ENCODE measurements at places on chromosomes 7 and 10.

DNA sequence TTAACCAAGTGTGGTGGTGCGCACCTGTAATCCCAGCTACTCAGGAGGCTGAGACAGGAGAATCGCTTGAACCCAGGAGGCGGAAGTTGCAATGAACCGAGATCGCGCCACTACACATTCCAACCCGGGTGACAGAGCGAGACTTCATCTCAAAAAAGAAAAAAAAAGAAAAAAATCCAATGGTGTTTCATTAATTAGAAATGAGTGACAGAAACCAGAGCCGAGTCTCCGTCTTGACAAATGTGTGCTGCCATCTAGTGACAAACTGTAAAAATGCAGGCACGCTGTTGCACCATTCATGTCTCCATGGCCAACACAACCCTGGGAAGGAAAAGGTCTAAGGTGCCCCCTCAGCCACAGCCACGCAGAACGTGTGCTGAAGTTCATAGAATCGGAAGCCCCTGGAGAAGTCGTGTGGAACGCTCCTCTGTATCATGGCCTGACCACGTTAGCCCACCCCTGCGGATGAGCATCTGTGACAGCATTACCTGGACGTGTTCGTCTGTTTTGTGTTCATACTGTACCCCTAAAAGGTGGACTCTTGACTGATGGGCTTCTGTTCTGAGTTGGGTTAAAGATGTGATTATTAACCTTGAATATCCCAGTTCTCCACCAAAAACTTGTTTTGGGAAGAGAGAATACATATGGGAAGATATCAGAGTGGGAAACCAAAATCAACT, 94.9 kb downstream of the LYZL2 start:
- peak; percentile 18 for DNase-seq

- no peak for DNase-seq
These were observed 4.5 kb downstream of the HOXA5 start for GRCh38 chr7:27138985-27139333.

GRCh38 chr10:4219901-4220300, 434.9 kb upstream of the KLF6 start:
- DNase-seq, result no peak

GRCh38 chr7:30028749-30029635, 780 bp downstream of the PLEKHA8 start:
- no peak for DNase-seq

- DNase-seq, result no peak
These were observed at the start of gene MEOX2 for GRCh38 chr7:15686295-15686956. Gene MEOX2, minus strand, starts transcription at chr7:15686683. Its CDS starts 281 bp downstream, at chr7:15686402.

DNA sequence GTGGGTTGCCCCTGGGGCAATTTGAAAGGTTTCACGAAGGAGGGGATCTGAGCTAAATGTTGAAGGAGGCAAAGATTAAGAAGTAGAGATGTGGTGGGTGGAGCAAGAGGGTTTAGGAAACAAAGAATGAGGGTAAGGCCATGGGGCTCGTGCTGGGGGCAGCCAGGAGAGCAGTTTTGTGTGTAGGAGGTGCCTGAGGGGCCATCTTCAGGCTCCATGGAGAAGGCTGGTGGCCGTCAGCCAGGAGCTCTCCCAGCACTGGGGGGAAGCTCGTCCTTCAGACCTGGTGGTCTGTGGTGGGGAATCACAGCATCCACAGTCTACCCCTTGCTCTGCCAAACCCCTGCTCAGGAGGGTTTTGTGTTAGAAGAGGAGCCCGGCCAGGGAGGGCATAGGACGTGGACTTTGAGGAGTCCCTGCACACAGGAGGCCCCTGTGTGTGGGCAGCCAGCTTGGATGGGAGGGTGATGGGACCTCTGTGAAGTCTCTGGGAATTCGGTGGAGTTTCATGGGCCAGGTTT, 11.8 kb upstream of the CXCL12 start:
- DNase-seq, result no peak

GRCh38 chr7:134752006-134752760, 27.3 kb upstream of the CALD1 start:
- no peak for DNase-seq

DNA sequence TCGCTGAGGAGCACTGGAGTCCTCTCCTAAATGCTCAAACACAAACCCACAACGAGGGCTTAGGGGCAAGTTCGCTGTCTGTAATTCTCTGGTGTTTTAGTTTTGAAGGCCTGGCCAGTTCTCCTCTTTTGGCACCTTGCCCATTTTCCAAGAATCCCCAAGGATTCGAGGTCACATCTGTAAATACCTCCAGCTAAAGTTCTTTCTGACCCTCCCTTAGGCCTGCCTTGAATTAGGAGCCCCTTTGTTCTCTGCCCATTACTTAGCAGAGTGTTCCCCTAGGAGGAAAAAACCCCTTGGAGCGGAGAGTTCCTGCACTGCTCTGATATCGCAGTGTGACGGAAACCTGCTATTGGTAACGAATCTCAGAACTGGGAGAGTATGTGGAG, 743 bp upstream of the PYROXD2 start:
- DNase-seq, result no peak

- DNase-seq, result no peak
These were observed 68.6 kb downstream of the SLC13A1 start for GRCh38 chr7:123131140-123131539.

- no peak for DNase-seq
These were observed 287.9 kb upstream of the PODXL start for GRCh38 chr7:131844369-131844768.

DNA sequence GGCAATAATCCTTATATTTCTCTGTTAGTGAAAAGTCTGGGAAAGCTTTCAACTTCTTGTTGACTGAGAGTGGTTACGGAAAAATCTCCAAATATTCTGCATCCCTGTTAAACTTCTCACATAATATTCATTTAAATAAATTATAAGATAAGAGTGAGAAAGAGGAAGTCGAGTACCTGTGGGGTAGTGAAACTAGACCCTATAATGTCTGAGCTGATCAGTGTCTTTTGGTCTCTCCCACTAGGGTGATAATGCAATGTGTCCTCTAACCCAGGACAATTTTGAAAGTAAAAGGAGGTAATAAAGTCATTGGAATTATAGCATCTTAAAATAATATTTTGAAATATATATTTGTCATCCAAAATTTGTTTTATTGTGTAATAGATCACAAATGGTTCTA, 2.1 kb upstream of the AGR3 start:
- no peak for DNase-seq

DNA sequence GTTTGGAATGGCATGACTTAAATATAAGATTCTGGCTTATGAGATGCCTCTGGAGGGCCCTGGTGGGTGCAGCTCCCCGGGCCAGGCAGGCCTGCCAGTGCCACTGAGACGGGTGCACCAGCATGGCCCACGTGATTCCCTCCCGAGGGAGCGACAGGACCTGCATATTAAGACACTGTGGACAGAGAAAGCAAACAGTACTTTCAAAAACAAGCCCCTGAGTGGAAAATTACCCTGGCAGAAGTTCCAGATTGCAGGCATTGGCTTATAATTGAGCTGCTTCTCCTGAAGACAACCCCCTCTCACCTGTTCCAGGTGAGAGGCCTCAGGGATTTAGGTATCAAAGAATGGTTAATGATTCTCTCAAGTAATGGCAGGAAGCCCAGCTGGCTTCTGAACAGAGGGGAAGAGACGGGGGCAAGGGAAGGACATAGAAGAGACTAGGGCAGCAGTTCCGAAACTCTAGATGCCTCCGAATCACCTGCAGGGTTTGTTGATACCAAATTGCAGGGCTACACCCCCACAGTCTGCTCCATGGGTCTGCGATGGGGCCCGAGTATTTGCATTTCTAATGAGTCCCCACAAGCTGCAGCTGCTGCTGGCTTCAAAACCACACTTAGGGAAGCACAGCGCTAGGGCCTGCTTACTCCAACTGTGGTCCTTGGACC, 66.0 kb upstream of the DOCK1 start:
- no peak for DNase-seq

GRCh38 chr7:136685501-136686173, 182.8 kb upstream of the CHRM2 start:
- no peak for DNase-seq

DNA sequence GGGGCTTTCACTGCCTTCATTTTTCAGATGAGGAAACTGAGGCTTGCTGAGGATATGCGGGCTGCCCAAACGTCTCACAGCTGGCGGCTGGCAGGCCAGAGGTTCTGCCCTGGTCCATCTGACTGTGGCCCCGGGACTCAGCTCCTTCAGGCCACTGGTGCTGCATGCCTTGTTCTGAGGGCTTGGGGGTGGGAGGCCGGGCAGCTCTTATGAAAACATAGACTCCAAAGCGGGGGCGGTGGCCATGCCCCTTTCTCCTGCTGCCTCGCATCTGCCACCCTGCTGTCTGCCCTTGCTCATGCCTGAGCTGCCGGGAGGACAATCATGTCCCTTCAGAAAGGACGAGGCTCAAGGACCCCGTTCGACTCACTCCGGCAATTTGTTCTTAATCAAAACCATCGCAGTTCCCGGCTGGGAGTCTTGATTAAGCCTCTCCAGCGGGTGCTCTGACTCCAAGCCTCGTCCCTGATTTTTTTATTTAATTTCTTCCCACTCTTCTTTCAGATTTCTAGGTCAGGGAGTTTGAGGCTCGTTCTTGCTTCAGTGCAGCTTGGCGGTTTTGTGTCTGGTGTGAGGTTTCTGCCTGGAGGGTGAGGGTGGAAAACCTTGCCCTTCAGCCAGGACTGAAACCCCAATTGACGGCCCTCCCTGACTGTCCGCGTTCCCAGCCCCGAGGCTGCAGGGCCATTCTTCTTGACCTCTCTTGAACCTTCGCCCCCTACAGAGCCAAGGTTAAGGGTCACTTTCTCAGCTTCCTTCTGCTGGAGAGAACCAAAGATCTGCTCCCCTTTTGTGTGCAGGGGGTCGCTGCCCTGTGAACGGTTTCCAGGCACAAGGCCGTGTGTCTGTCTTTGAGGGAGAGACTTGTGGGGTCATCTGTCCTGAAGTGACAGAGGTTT, 120.8 kb downstream of the DNAJB6 start:
- DNase-seq, result no peak

- DNase-seq, result no peak
These were observed 85.9 kb downstream of the PRKAG2 start for GRCh38 chr7:151790830-151791620.

DNA sequence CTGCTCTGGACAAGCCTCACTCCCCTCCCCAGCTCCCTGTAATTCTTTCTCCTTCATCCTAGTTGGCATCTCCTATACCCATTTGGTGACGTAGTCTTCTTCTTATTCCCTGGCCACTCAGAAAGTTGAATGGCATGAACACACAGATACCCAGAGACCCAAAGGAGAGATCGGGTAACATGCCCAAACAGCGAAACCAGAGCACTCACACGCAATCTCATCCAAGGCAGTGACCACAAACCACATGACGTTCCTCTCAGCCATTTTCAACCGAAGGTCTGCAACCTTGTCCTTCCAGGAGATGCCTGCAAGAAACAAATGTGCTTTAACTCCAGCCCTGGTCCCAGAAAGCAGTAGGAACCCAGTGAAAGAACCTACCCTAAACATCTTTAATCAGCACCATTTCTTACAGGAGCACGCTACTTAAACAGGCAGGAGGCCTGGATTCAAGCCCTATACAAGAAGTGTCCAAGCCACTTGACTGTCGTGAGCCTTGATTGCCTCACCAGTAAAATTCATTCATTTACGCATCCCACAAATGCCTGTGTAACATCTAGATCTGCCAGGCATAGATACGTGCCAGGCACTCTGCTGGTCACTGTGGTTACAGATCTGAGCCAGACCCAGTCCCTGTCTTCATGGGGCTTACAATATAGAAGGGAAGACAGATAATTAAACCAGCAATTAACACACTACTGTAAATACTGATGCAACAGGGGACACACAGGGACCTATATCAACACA, 37.1 kb downstream of the XPNPEP1 start:
- no peak for DNase-seq

DNA sequence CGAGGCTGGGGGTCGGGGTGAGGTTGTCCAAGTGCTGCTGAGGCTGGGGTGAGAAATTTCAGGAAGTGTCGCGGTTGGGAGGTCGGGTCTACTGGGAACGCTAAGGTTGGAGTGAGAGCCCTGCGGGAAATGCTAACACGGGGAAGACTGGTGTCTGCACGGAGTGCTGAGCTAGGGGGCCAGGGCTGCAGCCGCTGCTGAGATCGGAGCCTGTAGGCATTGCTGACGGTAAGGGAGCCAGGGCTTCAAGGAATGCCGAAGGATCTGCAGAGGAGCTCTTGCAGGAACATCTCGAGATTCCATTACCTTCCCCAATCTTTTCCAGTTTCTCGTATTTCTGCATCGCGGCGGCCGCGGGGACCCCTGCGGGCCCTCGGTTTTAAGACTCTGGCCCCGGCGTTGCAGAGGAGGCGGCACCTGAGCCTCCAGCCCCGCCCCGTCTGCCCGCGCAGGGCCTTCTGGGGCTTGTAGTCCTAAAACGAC, at the start of gene CDK5:
CDK5 (minus strand) TSS at position 392 of the 483 bp plus-strand sequence; CDS start at position 343, 49 bp downstream.
- no peak for DNase-seq

- DNase-seq, result no peak
These were observed at the start of gene HOXA11 for GRCh38 chr7:27185013-27185853. Gene HOXA11, minus strand, starts transcription at chr7:27185232. Its CDS starts 88 bp downstream, at chr7:27185144.

- no peak for DNase-seq
These were observed 52.7 kb upstream of the SLC29A3 start for GRCh38 chr10:71266147-71266917.

GRCh38 chr10:24209946-24210491, 1.1 kb downstream of the KIAA1217 start:
- DNase-seq, result no peak

DNA sequence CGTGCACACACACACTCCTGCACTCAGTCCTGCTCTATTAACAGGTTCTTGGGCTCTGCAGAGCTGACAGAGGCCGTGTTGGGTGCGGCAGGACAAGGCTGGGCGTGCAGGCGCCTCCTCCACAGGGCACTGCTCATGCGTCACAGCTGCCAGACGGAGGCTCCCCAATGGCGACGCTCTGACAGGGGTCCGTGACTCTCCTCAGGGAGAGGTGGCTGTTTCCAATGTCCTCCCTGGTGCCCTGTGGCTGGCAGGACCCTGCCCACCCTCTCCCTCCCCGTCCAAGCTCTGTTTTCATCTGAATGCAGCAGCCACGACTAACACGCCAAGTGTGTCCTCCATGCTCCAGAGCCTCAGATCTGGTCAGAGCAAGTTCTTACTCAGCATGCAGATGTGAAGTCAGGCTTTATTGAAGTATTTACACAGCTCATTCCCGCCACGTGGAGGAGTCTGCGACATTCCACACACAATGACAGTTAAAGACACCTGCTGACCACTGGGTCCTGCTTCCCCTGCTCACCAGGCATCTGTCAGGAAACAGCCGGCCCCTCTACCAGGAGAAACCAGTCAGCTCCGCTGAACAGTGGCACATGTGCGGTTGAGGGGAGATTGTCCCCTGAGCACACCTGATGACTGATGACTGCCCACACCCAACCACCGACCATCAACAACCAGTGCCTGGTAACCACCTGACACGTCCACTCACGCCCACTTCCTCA, 116.7 kb downstream of the VIPR2 start:
- no peak for DNase-seq

Data from Panc1 (cell line).